ENCODE measurements at places on chromosomes 13 and 19. TPM values are rescaled to one million over a fixed set of nuclear protein-coding genes. Genes with fewer than 3 reads are reported as not detected.

The SLC25A23 gene
- 44.9 TPM for total RNA-seq

The CCDC97 gene
- total RNA-seq, result 19.7 TPM

The IGFL2 gene
- total RNA-seq, result not detected

The ZNF547 gene
- total RNA-seq, result 2.8 TPM

The CAPN12 gene
- 7.1 TPM for total RNA-seq

The ZNF667 gene
- total RNA-seq, result 12.9 TPM

The ZNF439 gene
- total RNA-seq, result 8.4 TPM

The SLC44A2 gene
- total RNA-seq, result 115 TPM

The CYP4F12 gene
- 4.0 TPM for total RNA-seq

The LCP1 gene
- total RNA-seq, result 89.8 TPM

The ZNF681 gene
- total RNA-seq, result 2.1 TPM

The ACP7 gene
- not detected for total RNA-seq

The SLC7A10 gene
- 0.71 TPM for total RNA-seq

The HAUS8 gene
- total RNA-seq, result 8.5 TPM

The NPAS1 gene
- 1.0 TPM for total RNA-seq

The ELAVL3 gene
- not detected for total RNA-seq

Measured in lung (tissue), 17 donors.